ENCODE measurements at places on chromosomes 16 and 17.

GRCh38 chr17:51118330-51119195 lies 2.1 kb downstream of the SPAG9 start:
- no peak for DNase-seq

- DNase-seq = no peak
Observed at GRCh38 chr17:47119746-47120520, 69.2 kb downstream of the CDC27 start.

- DNase-seq = no peak
Observed at GRCh38 chr17:4913994-4914393, 11.1 kb upstream of the CHRNE start.

- no peak for DNase-seq
Observed at GRCh38 chr16:89052890-89053724, 40.5 kb upstream of the ACSF3 start.

- no peak for DNase-seq
Observed at GRCh38 chr16:88943741-88944140, 33.3 kb downstream of the CBFA2T3 start.

DNA sequence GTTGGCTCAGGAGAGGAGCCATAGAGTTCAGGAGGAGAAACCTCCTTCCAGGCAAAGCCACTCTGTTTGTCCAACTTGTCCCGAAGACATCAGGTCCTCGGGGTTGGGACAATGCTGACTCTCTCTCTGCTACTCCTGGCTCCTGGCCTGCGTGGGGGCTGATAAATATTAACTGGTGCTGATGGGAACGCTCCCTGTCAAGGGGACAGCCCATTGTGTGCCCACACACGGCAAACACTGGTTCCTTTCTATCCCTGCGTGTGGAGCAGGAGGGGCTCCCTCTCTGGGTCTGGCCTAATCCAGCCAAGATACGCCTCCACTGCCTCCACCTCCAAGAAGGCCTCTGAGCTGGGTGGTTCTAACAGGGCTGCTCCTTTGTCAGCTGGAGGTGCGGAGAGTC lies 4.4 kb downstream of the KIF19 start:
- no peak for DNase-seq

DNA sequence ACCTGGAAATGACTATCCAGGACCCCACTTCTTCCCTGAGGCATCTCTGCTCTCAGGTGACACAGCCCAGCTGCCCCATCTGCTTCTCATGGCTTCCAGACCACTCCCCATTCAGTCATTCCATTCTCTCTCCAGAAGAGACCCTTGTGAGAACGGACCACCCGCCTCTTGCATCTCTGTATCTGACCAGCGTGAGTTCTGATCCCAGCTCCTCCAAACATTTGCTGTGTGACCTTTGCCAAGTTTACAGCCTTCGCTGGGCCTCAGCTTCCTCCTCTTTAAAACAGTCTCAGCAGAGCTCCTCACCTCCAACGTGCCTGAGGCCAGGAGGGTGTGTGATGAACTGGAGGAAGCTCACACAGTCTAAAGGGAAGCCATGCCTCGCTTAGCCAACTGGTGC lies 39.6 kb downstream of the C16orf82 start:
- DNase-seq = no peak

- no peak for DNase-seq
Observed at GRCh38 chr16:31428279-31428597, at the start of gene COX6A2. Gene COX6A2 (minus strand): TSS chr16:31428360. CDS start chr16:31428325, 35 bp downstream.
